ENCODE measurements at places on chromosomes 16 and 17.
A peak's percentile ranks its signal among the peaks of the same experiment; 100 is the strongest.

DNA sequence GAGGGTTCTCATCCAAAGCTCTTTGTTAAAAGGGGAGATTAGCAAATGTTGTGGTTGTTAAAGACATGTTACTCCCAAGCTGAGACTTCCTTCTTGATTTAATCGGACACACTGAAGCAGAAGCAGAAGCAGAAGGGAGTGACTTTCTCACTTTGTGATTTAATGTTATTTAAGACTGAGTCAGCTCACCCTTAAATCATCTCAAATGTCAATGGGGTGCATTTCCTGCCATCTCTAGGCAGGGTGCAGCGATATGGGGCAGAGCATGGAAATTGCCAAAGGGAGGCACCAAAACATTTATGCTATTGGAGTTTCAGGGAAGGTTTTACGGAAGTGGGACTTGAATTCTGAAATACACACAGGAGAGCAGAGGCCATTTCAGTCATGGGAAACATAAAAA, 283.6 kb downstream of the ABCC12 start:
- DNase-seq, result no peak

DNA sequence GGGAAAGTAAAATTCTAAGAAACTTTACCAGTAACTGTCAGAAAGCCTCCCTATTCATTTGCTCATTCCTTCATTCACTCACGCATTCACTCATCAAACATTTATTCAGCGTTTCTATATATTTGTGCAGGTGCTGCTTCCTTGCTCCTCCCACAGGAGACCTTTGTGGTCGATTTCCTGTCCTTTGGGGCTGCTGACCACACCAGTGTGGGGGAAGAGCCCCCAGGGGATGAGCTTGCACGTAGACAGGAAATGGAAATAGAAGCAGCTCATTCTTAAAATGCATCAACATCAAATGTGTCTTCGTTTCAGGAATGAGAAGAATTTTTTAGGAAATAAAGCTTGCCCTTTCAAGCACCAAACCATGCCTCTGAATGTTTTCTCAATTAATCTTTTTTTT, 9.6 kb downstream of the PIK3R6 start:
- DNase-seq, result no peak

DNA sequence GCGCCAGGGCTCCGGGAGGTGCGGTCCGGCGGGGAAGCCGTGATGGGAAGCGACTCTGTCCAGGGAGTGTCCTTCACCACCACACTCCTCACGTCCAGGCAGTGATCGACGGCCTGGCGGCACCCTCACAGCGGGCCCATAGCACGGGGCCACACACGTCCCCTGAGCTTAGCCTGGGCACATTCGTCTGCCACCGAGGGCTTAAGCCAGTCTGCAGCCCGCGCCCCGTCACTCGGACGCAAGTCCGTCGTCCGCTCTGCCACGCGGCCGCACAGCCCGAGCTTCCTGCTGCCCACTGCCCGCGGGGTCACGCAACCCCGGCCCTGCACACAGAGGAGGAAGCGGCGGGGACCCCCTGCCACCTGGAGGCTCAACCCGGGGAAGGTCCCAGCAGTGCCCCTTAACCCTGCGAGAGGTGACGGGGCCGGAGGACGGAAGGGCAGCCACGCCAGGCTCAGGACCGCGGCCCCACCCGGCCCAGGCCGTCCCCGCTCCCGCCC, 3.0 kb upstream of the TBX2 start:
- no peak for DNase-seq

GRCh38 chr17:19273731-19274130, 36.6 kb downstream of the EPN2 start:
- no peak for DNase-seq

- DNase-seq, result no peak
Measured at GRCh38 chr16:85988306-85988705, 89.3 kb downstream of the IRF8 start.

GRCh38 chr17:77884967-77885641, 73.4 kb upstream of the TNRC6C start:
- DNase-seq, result peak; percentile 39

- no peak for DNase-seq
Measured at GRCh38 chr17:31320241-31320640, 1.2 kb downstream of the EVI2A start.

- no peak for DNase-seq
Measured at GRCh38 chr17:62737513-62737912, 70.6 kb downstream of the MARCHF10 start.

DNA sequence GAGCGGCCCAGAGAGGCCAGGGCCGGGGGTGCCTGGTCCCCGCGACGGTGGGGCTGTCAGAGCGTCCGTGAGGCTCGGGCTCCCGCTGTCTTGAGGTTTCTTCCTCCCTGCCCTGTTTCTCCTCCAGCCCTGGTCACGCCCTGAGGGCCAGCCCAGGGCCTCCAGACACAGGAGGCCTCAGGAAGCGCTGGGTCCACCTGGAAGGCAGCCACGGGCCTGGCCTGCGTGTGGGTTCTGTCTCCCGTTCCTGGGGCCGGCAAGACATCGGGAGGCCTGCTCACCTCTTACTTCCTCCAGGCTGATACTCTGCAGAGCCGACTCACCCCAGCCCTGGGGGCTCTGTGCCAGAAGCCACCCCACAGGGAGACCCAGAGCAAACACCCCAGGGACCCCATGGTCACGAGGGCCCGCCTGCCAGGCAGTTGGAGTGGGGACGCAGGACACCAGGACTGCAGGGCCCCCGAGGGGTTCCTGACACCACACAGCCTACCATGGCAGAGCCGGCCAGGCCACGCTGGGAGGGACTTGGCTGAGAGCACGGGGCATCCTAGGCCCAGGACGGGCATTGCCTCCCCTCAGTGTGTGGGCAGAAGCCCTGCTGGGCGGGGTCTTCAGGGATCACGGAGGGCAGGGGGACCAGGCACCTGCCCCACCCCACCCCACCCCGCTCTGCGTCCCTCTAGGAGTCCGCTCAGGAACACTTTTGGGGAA, 18.9 kb upstream of the CACNA1H start:
- DNase-seq, result peak; percentile 41

- DNase-seq, result no peak
Measured at GRCh38 chr17:16943541-16944333, 28.2 kb downstream of the TNFRSF13B start.

DNA sequence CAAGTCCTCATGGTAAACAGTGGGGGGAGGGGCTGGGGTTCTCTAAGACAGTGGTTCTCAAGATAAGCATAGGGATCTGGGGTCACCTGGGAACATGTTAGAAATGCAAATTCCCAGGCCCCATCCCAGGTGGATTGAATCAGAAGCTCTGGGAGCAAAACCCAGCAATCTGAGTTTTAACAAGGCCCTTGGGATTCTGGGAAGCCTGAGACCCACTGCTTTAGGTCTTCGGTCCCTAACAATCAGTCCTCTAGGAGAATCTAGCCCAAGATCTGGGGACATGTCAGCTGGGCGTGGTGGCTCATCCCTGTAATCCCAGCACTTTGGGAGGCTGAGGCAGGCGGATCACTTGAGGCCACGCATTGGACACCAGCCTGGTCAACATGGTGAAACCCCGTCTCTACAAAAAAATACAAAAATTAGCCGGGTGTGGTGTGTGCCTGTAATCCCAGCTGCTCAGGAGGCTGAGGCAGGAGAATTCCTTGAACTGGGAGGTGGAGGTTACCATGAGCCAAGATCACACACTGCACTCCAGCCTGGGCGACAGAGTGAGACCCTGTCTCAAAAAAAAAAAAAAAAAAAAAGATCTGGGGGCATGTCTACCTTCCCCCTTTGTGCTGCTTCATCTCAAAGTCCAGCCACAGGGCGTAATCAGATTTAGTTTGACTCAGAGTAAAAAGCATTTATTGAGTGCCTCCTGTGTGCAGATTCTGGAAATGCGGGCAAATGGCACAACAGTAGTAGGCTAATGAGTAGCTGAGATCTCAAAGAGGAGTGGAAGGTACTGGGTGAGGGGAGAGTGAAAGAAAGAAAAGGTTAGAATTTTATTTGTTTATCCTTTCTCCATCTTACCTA, 8.8 kb upstream of the NR1D1 start:
- DNase-seq, result no peak

- no peak for DNase-seq
Measured at GRCh38 chr17:33205552-33205951, 87.5 kb downstream of the ASIC2 start.

DNA sequence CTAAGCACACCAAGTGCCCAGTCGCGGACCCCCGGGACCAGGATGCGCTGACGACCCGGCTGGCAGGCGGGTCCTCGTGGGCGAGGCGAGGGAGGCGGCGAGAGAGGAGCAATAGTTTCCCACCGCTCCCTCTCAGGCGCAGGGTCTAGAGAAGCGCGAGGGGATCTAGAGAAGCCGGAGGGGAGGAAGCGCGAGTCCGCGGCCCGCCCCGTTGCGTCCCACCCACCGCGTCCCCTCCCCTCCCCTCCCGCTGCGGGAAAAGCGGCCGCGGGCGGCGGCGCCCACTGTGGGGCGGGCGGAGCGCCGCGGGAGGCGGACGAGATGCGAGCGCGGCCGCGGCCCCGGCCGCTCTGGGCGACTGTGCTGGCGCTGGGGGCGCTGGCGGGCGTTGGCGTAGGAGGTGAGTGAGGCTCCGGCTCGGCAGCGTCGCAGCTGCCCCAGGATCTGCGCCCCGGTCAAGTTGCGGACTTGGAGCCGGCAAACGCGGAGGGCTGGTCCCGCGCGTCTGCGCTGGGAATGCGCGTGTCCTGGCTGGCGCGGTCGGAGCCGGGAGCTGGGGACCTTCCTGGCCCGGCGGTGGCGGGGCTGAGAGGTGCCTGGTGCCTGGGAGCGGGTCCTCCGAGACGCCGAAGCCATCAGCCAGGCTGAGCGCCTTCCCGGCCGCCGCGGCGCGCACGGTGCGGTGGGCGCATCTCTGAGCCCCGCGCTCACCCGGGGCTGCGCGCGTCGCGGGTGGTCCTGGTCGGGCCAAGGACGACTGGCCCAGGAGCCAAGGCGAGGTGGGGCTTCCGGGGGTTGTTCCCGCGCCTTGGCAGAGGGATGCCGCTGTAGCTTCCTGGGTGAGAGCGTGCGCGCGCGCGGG, at the start of gene ITGB3:
TSS of gene ITGB3 (plus strand) at position 287 of the 862 bp plus-strand sequence. CDS start at position 322, 35 bp downstream.
- peak; percentile 88 for DNase-seq

GRCh38 chr17:41943492-41943891, 13.1 kb downstream of the ODAD4 start:
- DNase-seq, result no peak

GRCh38 chr16:28930652-28931051, 1.1 kb upstream of the CD19 start:
- no peak for DNase-seq

DNA sequence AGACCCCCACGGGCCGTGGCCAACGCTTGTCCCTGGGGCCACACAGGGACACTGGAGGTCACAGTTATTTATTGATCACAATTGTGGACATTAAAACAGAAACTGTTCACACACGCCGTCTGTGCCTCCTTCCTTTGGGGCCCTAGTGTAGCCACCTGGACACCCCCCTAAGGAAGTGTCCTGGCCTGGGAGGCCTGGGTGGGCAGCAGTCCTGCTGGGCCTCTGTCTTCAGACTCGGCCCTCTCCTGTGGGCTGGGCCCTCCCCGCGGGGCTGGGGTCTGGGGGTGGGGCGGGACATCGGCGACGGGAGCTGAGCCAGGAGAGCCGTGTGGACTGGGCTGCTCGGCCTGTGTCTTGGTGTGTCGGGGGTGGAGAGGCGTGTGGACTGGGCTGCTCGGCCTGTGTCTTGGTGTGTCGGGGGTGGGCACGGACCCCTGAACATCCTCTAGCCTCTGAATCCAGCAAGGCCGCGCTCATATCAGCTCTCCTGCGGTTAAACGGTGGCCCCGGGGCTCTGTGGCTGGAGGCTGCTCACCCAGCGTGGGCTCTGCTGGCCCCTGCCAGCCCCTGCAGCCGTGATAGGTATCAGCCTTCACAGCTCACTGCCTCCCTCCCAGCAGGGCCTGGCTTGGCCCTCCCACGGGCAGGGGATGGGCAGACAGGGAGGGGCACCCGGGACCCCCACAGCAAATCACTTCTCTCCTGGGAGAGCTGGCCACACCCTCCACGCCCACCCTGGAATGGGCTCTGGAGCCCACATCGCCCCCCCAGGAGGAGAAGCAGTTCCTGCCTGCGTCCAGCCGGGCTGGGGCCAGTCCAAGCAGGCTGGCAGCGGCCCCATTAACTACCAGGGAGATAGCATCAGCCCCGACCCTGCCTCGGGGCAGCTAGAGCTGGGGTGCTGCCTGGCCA, 1.1 kb upstream of the NHLRC4 start:
- peak; percentile 97 for DNase-seq

GRCh38 chr17:80879723-80880647, 111.7 kb upstream of the CHMP6 start:
- DNase-seq, result peak; percentile 9

GRCh38 chr17:68035131-68035522, 408 bp upstream of the KPNA2 start:
- peak; percentile 97 for DNase-seq

GRCh38 chr17:65041518-65041917, 15.0 kb downstream of the GNA13 start:
- DNase-seq, result no peak

- DNase-seq, result no peak
Measured at GRCh38 chr16:4648917-4649316, 24.3 kb downstream of the MGRN1 start.

GRCh38 chr16:68005211-68005610, 5.9 kb upstream of the DPEP2 start:
- no peak for DNase-seq

Data from BE2C (cell line).